ENCODE measurements at places on chromosomes 12 and 14.

GRCh38 chr14:83860631-83861155 is 1669.3 kb upstream of the FLRT2 start:
- DNase-seq = peak; percentile 4

DNA sequence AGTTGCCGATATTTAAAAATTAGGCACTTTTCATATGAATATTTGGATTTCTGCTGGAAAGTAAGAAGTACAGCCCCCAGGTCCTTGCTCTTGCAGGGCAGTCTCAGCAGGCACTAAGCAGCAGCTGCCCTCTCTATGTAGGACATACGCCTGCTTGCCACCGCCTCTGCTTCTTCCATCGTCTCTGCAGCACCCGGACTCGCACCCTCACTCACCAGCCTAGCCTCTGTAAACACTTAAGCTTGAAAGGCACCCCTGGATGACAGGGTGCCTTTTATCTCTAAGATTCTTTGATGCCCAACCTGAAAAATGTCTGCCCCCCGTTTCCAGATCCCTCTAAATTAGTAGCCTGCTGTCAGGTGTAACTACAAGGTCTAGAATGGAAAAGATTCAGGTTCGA is 19.0 kb downstream of the OTUB2 start:
- no peak for DNase-seq

DNA sequence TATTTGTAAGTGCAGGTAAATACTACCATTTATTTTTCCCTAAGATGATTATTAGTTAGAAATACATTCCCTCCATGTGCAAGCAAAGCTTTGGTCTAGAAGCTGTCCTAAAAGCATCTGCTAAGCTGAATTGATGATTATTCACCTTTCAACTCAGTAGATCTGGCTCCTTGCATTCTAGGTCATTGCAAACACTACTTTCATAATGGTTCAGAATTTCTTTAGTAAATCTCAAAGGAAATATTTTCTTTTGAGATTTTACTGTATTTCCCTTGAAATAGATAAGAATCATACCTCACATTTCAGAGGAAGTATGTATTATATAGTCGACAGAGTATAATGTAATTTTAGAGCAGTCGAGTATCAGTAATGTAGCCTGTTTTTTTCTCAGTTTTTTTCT is 2.4 kb downstream of the ETNK1 start:
- no peak for DNase-seq

DNA sequence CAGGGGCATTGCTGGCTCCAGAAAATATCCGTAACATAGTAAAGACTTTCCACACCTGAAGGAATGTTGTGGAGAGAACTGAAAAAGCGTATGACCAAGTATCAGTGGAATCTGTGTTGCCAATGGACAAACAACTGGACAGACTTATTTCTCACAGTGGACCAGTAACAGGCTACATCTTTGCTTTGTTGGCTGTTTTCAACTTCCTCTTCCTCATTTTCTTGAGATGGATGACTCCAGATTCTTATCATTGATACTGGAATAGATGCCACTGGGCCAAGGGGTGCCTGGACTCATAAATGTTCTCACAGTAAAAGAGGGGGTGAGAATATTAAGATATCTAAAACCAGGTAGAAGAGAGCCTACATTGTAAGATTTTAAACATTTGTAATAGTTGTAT is 6.4 kb downstream of the GAS2L3 start:
- DNase-seq = no peak

DNA sequence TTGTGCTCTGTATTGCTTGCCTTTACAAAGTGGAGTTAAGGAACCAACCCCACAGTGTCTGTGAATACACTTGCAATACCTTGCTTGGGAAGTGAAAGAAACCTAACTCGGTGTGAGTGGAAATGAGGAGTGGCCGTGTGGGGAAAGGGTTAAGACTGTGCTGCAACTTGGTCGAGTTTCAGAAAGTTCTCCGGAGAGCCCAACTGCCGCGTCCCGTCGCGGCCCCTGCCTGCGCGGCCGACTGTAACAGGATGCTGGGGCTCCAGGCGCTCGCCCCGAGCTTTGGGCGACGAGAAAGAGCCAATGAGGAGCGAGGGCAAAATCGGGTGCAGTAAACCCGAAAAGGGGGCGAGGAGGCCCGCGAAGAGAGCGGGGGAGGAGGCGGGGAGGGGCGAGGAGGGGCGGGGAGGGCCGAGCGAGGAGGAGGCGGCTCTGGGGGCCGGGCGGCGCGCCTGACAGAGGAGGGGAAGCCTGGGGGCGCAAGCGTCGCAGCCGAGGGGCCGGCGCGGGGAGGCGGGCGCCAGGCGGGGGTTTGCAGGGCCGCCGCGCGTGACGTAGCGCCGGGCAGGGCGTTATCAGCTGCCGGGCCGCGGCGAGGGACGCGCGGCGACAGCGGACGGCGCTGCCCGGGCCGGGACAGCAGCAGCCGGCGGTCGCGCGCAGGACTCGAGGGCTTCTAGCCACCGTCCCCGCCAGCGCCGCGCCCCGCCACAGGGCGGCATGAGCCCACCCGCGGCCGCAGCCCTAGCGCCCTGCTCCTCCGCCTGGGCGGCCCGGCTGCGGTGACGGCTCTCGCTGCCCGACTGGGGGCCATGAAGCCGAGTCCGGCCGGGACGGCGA is at the start of gene DACT1:
TSS of gene DACT1 (plus strand) at position 572 of the 840 bp plus-strand sequence. CDS start at position 813, 241 bp downstream.
- peak; percentile 60 for DNase-seq

- no peak for DNase-seq
Observed at GRCh38 chr12:105226219-105226618, 9.8 kb downstream of the APPL2 start.

GRCh38 chr12:90229407-90230170 is 521.0 kb upstream of the ATP2B1 start:
- DNase-seq = no peak

DNA sequence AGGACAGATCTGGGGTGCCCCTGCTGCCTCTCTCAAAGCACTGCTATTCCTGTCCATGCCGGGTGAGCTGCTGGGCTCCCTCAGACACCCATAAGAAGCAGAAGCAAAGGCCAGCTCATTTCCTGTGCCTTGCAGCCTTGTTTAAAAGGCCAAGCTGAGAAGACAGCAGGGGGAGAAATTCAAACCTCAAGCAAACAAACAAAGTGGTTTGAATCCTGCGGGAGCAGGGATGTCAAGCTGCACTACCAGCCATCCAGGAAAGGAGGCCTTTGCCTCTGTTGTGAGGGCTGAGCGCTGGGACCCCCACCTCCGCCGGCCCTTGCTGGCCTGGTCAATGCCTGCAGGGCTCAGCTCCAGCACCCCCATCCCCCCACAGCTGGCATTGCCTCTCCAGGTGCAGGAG is 176.5 kb downstream of the PIWIL1 start:
- DNase-seq = no peak

GRCh38 chr12:57626111-57626920 is 6.7 kb downstream of the B4GALNT1 start:
- DNase-seq = no peak

GRCh38 chr14:100096656-100097055 is 31.4 kb downstream of the EVL start:
- peak; percentile 33 for DNase-seq

- no peak for DNase-seq
Observed at GRCh38 chr14:21215879-21216251, 53.4 kb downstream of the HNRNPC start.

DNA sequence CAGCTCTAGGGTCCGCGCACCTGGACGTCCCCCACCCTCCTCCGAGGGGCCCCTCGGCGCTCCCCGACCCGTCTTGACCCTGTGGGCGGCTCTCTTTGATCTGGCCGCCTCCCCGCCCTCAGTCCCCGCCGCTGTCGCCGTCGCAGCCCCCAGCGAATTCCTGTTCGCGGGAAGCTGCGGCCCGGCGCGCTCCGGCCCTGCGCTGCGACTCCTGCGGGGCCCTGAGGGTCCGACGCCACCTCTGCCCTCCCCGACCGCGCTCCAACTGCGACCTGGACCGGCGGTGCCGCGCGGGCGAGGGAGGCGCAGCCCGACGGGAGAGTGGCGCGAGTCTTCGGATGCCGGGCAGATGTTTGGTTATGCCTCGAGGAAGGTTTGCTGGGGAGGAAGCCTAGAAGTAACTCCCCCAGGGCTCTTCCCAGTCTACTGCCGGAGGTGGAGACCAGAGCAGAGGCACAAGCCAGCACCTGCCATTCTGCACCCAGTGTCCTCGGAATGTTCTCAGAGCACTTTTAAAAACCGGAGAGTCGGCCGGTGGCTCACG is 440 bp upstream of the ISM2 start:
- peak; percentile 96 for DNase-seq

GRCh38 chr14:30317729-30318128 is 241.2 kb upstream of the G2E3 start:
- no peak for DNase-seq

DNA sequence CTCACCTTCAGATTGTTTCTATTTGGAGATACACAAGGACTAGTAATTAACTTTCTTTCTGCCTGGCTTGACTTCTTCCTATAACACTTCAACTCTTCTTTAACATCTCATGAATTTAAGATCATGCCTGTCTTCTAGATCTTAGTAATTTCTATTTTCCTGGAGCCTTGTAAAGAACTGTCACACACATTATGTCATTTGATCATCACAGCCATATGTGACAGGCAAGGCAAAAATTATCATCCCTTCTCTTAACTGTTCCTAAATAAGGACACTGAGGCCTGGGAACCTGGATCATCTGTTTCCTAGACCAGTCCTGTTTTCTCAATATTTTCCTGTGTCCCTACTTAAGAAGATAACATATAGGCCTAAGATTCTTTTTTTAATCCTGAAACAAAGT is 27.2 kb downstream of the NRDE2 start:
- DNase-seq = no peak

- no peak for DNase-seq
Observed at GRCh38 chr12:103105971-103106597, 148.6 kb downstream of the ASCL1 start.

DNA sequence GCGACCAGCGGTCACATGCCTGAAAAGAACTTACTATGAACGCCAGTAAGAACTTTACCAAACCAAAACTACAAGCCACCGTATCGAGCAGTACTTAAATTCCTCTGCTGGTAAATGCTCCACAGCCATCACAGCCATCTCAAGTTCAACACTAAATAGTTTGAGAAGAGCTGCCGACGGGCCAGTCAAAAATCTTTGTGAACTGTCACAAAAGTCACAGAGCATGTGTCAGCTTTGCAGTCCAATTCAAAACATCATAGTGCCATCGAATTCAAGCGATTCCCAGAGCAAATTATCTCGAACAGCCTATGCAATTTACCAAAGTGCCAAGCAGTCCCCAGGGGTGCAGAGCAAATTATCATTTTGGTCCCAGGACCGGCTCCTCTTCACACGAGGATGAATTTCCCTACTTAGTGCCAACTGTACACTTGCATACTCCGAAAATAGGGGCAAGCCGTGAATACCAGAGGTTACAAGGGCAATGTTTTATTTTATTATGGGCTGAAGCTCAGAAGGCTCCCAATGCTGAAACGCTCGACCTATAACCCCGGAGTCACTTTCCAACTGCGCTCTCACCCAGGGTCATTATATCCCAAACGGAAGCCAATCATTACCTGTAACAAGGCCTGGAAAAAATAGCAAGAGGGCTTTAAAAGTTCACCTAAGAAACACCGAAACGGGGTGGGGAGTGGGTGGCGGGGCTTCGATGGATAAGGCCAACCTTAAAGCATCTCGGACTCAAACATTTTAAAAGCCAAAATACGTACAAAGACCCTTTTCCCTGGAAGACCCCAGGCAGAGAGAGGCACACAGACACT is 1.1 kb downstream of the LRP6 start:
- DNase-seq = no peak

DNA sequence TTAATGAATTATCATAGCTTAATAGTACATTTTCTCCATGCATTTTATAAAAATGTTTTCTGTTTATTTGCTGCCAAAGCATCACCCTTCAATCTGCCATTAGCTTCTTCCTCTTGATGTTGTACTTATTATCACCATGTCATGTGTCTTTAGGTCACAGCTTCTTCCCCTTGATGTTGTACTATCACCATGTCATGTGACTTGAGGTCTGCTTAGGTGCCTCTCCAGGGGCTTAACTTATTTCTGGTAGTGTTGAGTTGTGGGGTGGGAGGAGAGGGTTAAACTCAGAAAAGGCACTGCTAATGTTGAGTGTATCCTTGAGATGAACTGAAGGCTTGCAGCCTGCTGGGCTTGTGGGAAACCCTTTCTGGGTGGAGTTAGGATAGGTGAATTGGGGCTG is 87.8 kb downstream of the DAAM1 start:
- no peak for DNase-seq

GRCh38 chr12:94078138-94078723 is 70.1 kb upstream of the PLXNC1 start:
- DNase-seq = peak; percentile 89

- DNase-seq = no peak
Observed at GRCh38 chr14:95335071-95335470, 15.4 kb upstream of the CLMN start.

DNA sequence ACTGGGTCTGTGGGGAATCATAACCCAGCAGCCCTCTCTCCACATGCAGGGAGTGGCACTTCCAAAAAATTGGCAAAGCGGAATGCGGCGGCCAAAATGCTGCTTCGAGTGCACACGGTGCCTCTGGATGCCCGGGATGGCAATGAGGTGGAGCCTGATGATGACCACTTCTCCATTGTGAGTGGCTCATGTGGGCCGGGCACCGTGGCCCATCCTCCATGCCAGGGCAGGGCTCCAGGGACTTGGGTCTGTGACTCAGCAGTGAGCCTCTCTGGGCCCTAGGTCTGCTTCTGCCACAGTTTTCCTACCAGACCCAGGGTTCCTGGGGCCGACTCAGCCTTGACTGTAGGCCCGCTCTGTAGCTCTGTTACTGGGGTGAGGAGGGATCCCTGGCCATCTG is 2.2 kb downstream of the NPFF start:
- DNase-seq = no peak

DNA sequence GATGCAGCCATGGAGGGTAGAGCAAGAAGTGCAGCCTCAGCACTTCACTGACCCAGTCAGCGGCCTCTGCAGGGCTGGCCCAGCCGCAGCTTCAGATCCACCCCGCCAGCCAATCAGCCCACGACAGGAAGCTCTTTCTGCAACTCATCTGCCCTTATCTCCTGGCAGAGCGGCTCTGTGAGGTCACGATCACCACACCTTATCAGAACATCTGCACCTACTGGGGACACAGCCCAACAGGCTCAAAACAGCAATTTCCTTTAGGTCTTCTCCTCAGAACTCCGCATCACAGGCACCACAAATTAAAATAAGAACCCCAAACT is 287.3 kb downstream of the BCL11B start:
- no peak for DNase-seq

DNA sequence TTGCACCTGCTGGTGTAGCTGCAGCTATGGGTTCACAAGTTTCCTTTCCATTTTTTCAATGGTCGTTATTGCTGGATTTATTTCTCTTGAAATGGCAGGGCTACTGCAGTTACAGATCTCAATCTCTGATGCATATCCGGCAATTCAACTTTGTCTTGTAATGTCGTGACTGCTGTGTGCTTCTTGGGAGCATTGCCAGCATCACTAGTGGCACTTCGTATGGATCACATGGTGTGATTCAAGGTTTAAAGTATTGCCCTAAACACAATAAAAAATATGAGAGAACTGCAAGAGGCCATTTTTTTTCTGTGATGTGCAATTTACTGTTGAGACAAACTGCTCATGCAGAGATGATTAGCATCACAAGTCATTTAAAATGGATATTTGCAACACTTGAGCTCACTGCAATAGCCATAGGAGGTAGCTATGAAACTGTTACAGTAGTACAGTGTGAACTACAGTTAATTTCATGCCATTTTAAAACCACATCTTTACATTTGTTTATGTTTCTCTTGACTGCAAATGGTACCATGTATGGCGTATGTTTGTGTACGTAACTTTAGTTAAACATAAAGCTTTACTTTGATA is 217.4 kb upstream of the PDE3A start:
- no peak for DNase-seq

GRCh38 chr12:30755395-30755762 is 628 bp upstream of the CAPRIN2 start:
- DNase-seq = no peak

Data from trophoblast cell (in vitro differentiated cells and primary cell).